ENCODE measurements at places on chromosomes 3 and 15.
A peak's percentile ranks its signal among the peaks of the same experiment; 100 is the strongest.

- DNase-seq = no peak
Observed at GRCh38 chr3:39990532-39990931, 181.1 kb downstream of the MYRIP start.

GRCh38 chr3:184485241-184485640, 76.3 kb upstream of the EPHB3 start:
- no peak for DNase-seq

GRCh38 chr3:184538666-184539431, 22.7 kb upstream of the EPHB3 start:
- no peak for DNase-seq

DNA sequence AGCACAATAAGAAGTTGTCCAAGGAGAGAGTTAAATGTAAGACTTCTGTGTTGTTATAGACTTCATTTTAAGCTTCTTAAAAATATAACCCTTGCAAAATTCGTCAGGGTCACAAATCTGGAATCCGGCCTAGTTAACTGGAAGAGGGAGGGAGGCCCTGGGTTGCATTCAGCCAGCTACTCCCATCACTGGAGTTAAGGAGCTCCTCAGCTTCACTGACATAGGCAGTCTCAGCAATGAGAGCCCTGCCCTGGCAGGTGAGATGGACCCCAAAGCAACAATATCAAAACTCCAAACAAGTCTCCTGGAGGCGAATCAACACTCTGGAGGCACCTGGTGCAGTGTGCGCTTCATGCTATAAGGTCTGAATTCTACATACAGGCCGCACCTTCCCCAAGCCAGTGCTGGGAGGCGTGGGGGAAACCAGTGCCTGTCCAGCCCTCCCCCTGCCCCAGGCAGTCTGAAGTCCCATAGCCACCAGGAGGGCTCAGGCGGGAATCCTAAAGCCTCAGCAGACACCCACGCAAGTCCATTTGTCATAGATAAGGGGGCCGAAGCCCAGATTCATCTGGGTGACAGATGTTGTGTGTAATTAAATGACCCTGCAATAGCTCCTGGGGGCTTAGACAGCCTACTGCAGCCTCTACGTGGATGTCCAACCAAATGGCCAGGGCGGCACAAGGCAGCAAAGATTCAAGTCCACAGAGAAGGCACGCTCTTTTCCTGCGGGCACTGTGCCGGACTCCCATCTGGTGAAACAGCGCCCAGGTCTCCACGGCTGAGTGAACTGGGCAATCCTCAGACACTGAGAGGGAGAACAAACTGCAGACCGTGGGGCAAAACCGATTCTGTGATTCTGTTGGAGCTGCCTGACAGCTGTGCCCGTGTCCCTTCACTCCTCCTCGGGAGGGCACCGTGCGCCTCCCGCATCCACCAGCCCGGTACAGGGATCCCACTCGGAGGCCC, 64.9 kb downstream of the ATP10A start:
- no peak for DNase-seq

DNA sequence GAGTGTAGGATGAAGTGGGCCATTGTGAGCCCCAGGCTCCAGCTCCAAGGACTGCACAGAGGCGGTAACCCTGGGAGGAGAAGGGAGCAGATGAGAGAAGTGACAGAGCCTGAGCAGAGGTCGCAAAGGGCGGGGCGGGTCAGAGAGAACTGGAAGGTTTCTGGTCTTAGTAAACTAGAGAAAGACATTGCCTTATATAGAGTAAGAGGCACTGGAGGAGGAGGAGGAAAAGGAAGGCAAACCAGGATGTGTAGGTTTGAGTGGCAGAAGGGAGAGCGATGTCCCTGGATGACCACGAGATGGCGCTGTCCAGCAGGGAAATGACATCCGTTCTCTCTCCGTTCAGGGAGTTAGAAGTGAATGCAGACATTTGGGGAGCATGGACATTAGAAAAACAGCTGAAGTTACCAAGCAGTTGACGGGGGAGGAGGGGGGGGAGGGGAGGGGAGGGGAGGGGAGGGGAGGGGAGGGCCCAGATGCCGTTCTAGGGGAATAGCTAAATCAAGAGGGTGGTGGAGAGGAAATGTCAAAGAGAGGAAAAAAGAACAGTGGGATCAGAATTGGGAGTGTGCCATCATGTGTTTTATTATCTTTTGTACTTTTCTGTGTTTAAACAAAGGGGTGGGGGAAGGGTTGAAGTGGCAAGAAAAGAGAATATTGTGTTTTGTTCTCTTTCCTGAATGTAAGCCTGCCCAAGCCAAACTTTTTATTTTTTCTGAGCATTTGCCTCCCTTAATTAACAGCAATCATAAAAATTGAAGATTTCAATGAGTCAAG, 48.8 kb downstream of the STARD5 start:
- DNase-seq = peak; percentile 83

DNA sequence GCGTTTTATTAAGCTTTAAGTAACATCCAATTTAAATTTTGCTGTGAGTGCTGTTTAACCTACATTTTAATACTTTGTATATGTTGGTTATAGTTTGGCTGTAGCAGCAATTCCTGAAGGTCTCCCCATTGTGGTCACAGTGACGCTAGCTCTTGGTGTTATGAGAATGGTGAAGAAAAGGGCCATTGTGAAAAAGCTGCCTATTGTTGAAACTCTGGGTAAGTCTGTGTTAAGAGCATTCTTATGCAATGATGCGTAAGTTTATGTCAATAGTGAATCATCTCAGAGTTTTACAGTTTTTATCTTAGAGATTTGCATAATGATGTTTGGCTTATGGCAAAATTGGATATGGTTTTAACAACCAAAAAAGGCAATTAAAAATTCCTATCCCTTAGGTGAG, 62.7 kb downstream of the ASTE1 start:
- DNase-seq = no peak

DNA sequence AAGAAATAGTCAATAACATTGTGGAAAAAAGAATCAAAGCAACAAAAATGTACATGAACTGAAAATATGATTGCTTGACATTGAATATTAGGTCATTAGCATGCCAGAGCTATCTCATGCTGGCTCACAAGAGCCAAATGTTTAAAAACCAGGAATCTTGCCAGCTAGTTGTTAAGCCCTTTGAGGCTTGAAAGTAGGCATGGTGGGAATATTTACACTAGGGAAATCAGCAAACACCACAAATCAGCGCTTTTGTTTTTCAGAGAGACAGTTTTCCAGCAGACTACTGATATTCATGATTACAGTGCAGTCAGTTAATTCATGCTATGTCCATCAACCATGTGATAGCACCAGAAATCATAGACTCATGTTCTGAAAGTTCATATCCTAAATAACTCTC, 144.8 kb downstream of the ARPP21 start:
- no peak for DNase-seq

DNA sequence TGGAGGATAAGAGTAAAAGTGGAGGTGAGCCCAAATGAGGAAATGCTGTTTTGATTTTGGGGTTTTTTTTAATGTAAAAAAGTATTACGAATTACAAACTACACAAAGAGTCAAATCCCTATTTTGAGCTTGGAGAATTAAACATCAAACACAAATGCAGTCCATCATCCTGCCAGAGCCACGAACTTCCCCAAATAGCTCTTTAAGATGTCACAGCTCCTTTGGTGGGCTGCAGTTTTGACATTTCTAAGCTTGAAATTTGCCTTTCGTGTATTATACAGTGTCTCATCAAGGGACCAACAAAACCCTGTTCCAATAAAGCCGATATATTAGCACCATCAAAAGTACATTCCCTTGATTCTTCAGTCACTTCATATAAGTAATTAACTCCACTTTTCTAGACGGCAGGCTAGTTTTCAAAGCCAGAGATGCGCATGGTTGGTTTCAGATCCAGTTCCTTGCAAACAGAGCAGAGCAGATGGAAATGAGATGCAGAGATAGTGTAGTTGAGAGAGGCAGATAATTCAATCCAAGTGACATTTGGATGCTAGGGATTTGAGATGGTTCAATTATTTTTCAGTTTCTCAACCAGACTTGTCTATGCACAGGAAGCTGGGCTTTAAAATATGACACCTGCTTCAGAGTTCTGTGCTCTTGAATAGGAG, 580.9 kb downstream of the EDEM1 start:
- DNase-seq = no peak

DNA sequence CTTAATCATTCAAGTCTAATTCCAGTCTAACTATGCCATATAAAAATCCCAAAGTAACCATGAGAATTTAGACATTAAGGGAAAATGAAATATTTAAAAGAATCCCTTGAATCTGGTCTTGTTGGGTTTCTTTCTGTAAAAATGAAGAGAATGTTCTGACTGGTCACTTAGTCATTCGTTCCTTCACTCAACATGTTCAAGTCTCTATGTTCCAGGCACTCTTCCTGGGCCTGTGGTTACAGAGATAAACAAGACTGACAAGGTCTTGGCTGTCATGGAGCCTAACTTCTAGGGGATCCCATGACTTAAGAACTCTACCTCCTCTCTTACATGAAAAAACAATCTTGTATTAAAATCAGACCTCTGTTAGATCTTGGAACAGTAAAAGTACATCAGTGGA, 638.6 kb upstream of the TBL1XR1 start:
- no peak for DNase-seq

DNA sequence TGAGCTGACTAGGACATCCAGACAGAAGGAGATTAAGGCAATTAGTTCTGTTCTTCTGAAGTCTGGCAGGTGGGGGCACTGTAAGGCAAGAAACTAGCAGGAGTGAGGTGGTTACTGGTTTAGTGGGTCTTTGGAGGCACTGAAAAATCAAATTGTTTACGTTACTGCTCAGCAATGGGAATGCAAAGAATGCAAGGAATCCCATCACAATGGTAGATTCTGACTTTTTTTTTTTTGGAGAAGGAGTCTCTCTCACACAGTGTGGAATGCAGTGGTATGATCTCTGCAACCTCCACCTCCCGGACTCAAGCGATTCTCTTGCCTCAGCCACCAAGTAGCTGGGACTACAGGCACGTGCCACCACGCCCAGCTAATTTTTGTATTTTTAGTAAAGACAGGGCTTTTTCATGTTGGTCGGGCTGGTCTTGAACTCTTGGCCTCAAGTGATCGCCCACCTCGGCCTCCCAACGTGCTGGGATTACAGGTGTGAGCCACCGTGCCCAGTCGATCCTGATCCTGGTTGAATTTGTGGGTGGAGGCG, 16.4 kb downstream of the FAM107A start:
- no peak for DNase-seq

GRCh38 chr15:41810651-41811431, 17.1 kb upstream of the JMJD7 start:
- no peak for DNase-seq

GRCh38 chr3:71101014-71101413, 482.5 kb downstream of the FOXP1 start:
- DNase-seq = no peak

GRCh38 chr3:139764936-139765335, 87.2 kb upstream of the NMNAT3 start:
- no peak for DNase-seq

GRCh38 chr3:171186383-171186782, 159.9 kb upstream of the SLC2A2 start:
- DNase-seq = no peak

DNA sequence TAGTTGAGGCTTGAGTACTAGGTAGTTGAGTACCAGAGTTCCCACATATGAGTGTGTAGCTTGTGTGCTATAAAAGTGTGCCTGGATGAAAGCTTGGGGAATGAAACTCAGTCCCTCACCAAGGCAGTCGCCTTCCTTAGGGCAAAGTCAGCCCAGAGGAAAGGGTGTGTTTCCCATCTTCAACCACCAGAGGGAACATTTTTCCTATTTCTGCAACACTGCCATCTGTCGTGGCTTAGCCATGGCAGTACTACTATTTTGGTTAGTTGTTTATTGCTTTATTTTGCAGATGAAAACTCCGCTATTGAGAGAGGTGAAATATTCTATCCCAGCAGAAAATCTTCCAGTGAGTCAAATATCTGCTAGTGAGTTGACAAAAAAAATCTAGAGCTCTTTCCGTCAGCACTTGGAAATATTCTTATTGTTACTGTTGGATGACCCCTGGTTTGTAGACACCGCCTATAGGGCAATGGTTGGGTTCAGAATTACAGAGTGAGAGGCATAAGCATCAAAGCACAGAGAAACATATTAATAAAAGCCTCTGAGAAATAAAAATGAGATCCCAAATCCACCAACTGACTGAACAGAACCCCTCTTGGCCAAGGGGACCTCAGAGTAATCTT, 239.9 kb downstream of the CPNE4 start:
- DNase-seq = peak; percentile 14

GRCh38 chr15:40130799-40131502, 22.3 kb upstream of the BMF start:
- DNase-seq = no peak

DNA sequence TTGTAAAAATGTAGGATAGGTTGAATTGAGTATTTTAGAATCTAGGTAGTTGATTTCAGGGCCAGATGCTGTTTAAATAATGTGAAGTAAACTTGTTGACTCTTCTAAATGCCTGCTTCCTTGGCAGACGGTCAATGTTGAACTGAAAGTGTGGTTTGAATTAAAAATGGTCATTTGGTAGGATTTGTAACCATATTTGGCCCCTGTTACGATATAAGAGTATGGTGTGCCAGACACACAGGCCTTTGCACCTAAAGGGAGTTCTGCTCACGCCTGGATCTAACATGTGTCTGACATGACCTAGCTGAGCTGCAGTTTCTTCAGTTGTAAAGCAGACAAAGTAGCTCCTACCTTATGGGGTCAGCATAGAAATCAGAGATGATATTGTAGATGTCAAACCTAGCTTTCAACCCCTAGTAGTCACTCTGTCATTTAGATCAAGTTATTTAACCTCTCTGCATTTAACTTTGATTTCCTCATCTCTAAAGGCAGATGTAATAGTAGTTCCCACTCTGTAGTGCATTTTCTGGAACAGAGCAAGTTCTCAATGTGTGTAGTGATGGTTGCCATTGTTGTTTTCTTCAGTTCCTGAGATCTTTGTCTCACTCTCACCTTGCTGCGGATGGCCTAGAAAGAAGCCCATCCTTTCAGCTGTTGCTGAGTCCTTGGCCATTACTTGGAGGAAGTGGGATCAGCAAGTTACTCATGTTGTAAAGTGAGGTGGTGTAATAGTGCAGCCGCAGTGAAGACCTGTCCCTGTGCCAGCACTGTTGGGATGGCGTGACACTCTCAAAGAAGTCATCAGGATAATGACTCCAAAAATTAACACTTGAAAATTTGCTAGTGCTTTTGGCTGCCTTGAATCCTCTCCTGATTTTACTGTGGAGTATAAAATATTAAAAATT, 90.2 kb downstream of the GHSR start:
- DNase-seq = no peak

GRCh38 chr3:152058856-152059255, 185.4 kb downstream of the SUCNR1 start:
- no peak for DNase-seq

DNA sequence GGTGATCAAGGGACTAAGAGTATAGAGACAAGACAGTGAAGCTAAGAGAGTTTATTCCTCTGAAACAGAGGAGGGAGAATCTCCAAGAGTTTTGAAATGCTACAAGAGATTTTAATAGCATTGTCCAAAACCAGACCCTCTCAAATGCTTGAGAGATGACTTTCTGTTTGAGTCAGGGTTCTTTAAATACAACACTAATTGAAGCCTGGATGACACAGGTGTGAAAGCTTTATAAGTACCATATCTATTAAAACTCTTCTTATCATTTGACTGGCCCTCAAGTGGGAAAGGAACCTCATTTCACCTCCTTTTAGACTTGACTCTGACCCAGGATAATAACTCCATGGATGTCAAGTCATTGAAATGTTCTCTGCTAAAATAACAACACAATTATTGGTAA, 5.6 kb downstream of the COL8A1 start:
- DNase-seq = no peak

- no peak for DNase-seq
Observed at GRCh38 chr3:128591738-128592426, 58.7 kb downstream of the RPN1 start.

GRCh38 chr3:39025222-39025970, 26.3 kb downstream of the SCN11A start:
- no peak for DNase-seq

- DNase-seq = no peak
Observed at GRCh38 chr3:156964577-156964976, 138.4 kb downstream of the LEKR1 start.

GRCh38 chr3:105158286-105158685, 208.4 kb upstream of the ALCAM start:
- no peak for DNase-seq
